ENCODE measurements at places on chromosomes 5 and 9. TPM values are rescaled to one million over a fixed set of nuclear protein-coding genes. Genes with fewer than 3 reads are reported as not detected.

- DNase-seq, result no peak
Observed at GRCh38 chr9:33785914-33786313, 9.4 kb upstream of the PRSS3 start.

DNA sequence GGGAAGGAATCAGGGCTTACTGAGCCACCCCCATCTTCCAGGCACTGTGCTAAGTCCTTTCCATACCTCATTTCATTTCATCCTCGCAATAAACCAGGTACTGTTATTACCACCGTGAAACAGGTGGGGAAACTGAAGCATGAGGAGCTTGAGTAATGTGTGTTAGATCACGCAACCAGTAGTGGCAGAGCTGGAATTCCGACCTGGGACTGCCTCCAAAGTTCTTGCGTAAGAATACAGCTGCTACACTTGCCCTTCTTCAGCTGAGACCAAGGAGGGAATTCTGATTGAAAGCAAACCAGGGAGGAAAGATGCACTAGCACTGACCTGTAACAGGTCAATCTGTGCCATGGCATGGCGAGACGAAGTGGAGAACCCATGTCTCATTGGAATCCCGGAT lies 113.4 kb upstream of the MSX2 start:
- no peak for DNase-seq

DNA sequence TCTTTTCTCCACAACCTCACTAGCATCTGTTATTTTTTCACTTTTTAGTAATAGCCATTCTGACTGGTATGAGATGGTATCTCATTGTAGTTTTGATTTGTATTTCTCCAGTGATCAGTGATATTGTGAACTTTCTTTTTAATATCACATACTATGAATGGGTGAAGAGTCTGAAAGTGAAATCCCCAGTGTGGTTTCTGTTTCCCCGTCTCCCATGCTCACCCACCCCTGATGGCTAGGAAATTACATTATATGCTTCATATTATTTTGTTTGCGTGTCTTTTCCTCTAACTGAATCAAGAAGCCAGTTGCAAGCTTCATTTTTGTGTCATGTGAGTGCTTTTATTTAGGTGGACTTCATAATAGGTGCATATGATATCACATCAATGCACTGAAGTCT lies 171.1 kb downstream of the ARHGAP26 start:
- DNase-seq, result no peak

- DNase-seq, result no peak
Observed at GRCh38 chr9:89139455-89139854, 39.2 kb downstream of the SHC3 start.

- no peak for DNase-seq
Observed at GRCh38 chr5:100900142-100900795, 2.8 kb downstream of the ST8SIA4 start.

DNA sequence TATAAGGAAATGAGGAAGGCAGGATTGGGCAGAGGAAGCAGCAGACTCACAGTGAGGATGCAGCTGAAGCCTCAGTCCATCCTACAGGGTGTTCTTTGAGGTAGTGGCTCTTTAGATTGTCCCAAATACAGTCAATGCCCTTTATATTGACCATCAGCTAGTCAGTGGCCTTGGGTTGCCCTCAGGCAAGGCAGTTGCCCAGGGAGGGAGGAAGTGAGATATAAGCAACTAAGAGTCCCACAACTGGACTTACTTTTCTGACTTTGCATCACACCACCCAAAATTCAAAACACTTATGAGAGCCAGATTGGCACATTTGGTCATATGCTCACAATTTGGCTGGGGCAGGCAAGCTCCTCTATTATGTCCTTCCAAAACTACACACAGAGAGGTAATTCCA lies 9.4 kb upstream of the SLC12A2 start:
- DNase-seq, result no peak

DNA sequence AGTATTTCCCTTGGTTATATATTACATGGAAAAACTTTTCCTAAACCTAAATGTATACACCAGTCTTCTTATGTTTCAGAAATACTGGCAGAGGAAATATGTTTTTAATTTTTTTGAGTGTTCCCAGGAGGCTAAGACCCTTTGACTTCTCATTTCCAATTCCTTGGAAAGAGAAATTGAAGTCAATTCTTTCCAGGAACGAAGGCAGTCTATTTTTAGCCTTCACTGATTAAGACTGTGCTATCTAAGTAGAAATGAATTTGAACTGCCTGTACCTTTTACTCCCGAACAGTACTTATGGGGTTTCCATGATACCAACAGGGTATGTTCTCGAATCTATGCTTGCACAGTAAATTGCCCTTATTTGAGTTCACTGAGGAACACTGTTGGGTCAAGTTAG lies 340.3 kb upstream of the CD180 start:
- DNase-seq, result no peak

- peak; percentile 70 for DNase-seq
Observed at GRCh38 chr9:136403538-136403914, 3.6 kb upstream of the SNAPC4 start.

DNA sequence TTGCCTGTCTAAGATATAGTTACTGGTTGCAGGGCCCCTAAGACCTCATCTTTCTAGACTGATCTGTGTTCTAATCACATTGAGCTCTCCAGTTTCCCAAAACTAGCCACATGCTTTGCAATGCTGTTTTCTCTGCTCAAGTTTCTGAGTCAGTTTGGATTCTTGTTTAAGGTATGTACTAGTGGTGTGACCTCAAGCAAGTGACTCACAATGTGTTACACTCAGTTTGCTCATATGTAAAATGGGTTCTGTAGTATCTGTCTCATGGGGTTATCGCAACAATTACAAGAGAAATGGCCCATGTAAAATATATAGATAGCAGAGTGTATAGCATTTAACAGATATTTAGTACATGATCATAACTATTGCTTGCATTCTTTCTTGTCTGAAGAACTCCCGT lies 153.1 kb upstream of the ELL2 start:
- no peak for DNase-seq

Gene SAP30L
- 37.9 TPM for polyA plus RNA-seq

Gene ABO
- not detected for polyA plus RNA-seq

Gene LHX3
- not detected for polyA plus RNA-seq

Gene FAM151B
- not detected for polyA plus RNA-seq

Gene TNC
- polyA plus RNA-seq, result not detected

Gene MZB1
- polyA plus RNA-seq, result 3.5 TPM

Gene KIF12
- polyA plus RNA-seq, result not detected

Gene CMBL
- 0.97 TPM for polyA plus RNA-seq
